CD14-positive monocyte (primary cell): ENCODE measurements at places on chromosomes 7 and 10. TPM values are rescaled to one million over a fixed set of nuclear protein-coding genes. Genes with fewer than 3 reads are reported as not detected.

The NKX2-3 gene
- polyA plus RNA-seq = not detected

The OLAH gene
- polyA plus RNA-seq = not detected

The UTF1 gene
- polyA plus RNA-seq = 0.14 TPM

The ATRNL1 gene
- polyA plus RNA-seq = not detected in 2 replicates

The DKK1 gene
- polyA plus RNA-seq = not detected

The SPDYE8 gene
- not detected for polyA plus RNA-seq

The GNG11 gene
- polyA plus RNA-seq = 0.04 TPM in 1 of 2 replicates, not detected in the other

The MORN4 gene
- polyA plus RNA-seq = not detected

The TMEM229A gene
- not detected in 2 replicates for polyA plus RNA-seq

The CTAGE4 gene
- polyA plus RNA-seq = not detected

The SUN3 gene
- not detected in 2 replicates for polyA plus RNA-seq

The ACBD7 gene
- polyA plus RNA-seq = 0.11 TPM in 1 of 2 replicates, not detected in the other

The ADCYAP1R1 gene
- not detected in 2 replicates for polyA plus RNA-seq

The WEE2 gene
- not detected for polyA plus RNA-seq

The TBRG4 gene
- polyA plus RNA-seq = 32.7 TPM
